ENCODE measurements at places on chromosomes 2 and 18. TPM values are rescaled to one million over a fixed set of nuclear protein-coding genes. Genes with fewer than 3 reads are reported as not detected.

DNA sequence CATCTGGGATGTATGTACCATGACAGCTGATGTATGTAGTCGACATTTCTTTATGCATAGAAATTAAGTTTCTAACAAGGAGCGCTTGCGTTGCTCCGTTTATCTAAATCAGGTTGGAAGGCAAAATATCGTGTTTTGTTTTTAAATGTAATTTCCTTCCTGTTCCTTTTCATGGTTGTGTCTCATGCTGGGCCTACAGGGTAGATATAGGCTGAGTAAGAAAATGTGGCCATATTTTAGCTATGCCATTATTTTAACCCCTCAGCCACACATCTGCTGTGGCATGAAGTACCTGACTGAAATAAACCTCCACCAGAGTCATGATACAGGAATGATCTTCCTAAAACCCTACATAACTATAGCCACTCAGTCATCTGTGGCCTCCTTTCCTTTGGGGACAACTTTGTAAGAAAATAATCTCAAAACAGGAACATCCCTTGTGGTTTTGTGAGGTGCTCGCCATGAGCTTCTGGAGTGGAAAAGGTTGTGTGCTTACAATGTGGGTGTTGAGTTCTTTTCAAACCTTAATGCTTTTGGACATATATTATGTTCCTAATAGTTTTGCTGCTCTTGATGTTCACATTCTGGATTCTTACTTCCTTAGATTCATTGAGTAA lies 214.3 kb downstream of the FAM210A start:
- DNase-seq: no peak

FHOD3 gene
- 13.1 TPM for total RNA-seq

- no peak for DNase-seq
These were observed 718.7 kb upstream of the FAM98A start for GRCh38 chr2:34317797-34318196.

DNA sequence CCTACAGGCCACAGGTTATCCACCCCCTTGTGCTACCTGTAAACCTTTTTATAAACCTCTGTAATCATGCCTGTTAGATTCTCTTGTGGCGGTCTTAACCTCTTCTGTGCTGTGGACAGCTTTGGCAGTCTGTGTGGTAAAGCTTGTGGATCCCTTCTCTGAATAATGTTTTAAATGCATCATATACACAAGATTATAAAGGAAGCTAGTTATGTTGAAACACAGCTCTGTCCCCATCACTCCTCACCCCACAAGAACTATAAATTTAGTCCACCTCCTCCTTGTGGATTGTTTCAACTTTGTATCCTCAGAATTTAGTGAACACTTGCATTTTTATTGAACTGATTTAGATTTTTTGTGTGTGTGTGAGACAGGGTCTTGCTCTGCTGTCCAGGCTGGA lies 107.7 kb downstream of the ICA1L start:
- no peak for DNase-seq

SLC8A1 gene
- total RNA-seq: 0.91 TPM

DNA sequence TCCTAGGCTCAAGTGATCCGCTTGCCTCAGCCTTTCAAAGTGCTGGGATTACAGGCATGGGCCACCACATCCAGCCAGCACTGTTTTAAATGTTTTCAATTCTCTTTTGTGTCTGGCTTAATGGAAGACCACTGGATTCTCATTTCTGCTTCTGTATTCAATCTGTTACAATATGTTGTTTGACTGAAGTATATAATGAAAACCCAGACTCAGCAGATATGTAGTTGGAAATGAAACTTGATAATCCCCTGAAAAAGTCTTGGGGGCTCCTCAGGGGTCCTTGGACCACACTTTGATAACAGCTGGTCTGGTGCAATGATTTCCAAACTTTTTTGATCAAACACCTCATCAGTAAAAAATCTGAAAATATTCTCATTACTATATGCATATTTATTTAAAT lies 132.7 kb downstream of the ATAD2B start:
- DNase-seq: no peak

DNA sequence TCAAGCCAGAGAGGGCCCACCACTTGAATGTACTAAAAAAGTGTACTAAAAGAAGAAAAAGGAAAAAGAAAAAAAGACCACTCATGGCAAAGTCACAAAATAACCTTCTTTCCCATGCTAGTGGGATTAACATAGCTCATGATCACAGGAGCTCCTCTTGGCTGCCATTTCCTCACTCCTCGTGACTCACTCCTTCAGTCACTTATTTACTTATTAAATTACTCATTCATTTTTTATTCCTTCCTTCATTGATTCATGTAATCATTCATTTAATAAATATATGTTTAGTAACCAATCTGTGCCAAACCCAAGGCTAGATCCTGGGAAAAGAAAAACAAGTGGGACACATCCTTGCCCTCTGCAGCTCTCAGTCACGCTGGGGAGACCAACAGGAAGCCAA lies 300.5 kb downstream of the INSIG2 start:
- peak; percentile 38 for DNase-seq
